ENCODE measurements at places on chromosomes 12 and 14.

DNA sequence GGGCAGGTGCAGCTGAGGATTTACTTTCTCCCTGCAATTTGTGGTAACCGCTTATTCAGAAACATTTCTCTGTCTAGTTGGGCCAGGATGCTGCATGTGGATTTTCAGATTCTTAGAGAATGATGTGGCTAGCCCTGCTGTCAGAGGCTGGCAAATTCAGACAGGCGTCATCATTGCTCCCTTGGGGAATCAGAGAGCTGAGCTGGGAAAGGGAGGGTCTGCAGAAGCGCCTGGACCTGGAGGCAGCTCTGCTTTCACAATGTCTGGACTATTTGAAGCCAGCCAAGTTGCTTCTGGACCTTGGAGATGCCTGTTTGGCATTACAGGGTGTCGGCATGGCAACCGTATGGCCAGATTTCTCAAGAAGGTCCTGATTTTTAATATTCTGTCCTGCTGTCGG is 3.4 kb downstream of the GALNT16 start:
- DNase-seq = no peak

DNA sequence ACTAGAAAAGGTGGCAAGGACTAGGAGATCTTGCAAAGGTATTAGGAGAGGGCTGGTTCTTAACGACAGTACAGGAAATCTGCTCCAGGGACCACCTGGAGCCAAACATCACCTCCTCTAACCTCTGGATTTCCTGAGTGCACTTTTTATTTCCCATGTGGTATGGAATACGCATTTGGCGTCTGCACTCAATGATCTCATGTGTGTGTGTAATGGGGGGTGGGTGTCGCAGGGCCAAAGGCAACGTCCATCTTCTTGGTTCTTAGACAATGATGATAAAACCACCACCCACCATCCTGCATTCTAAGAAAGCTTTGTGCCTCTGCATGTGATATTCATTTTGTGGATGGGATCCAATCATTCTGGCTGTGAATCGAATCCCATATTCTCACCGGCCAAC is 68.8 kb downstream of the CLMN start:
- DNase-seq = no peak

GRCh38 chr12:106671840-106672239 is 89.0 kb downstream of the RFX4 start:
- no peak for DNase-seq

- DNase-seq = no peak
Measured at GRCh38 chr14:76984297-76984696, 44.2 kb downstream of the IRF2BPL start.

DNA sequence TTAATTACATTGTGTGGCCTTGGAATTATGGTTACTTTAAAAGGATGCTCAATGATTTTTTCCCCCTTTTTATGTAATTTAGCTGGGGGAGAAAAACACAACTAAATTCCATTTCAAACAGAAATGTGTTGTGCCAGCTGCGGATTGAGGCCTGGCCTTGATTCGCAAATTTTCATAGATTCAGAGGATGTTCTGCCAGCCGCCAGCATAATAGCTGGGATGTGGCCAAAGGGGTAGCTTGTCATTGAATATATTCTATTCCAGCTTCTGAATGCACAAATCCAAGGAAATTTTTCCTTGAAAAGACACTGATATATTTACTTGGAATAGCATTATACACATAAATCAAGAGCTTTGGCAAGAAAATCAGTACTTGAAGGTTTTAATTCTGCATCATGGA is 43.7 kb downstream of the TRHDE start:
- no peak for DNase-seq
